ENCODE measurements at places on chromosomes 12 and 14.

DNA sequence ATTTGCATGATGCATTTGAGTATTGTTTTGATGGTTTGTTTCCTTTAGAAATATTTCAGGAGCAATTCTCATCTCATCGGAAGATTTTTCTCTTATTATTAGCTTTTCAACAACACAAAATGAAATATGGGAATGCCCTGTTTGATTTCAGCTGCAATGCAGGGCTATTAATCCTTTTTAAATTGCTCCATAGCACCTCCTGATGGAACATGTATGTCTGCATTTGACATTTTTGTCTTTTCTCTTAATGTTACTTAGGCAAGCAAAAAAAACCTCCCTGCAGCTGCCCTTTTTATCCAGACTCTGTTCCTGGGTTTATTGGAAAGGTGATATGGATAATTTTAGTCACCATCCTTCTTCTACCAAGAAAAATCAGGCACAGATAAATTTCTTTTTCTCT, 895.8 kb downstream of the RPS29 start:
- no peak for DNase-seq

DNA sequence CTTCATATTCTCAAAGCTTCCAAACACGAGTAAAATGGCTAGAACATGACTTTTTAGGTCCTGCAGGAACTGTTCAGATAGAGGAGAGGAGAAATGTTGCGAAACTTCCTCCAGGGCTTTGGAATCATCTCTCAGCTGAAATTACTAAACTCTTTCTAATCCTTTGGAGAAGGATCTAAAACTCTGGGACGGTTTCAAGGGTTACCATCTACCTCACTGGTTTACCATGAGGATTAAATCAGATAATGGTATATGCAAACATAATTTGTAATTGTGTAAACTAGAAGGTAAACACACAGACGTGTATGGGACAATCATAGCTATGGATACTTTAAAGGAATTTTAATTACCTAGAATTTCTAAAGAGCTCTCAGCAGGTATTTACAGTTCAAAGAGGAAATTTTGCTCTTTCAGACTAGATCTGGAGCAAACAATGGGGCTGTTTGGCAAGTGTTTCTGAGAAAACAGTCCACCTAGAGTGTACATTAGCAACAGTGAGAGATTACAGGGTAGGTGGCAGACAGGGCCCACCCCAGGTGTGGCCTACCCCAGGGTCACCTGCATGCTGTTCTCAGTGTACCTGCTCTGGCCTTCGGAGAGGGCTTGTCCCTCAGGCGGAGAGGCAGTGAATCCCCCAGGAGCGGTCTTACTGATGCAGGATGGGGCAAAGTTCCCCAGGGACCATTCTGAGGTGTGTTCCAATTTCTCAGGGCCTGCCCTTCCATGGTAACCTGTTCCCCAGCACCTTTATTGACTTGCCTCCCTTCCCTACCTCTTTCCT, 124.7 kb upstream of the MAX start:
- no peak for DNase-seq

GRCh38 chr12:87082756-87083155, 826.6 kb upstream of the MGAT4C start:
- no peak for DNase-seq

DNA sequence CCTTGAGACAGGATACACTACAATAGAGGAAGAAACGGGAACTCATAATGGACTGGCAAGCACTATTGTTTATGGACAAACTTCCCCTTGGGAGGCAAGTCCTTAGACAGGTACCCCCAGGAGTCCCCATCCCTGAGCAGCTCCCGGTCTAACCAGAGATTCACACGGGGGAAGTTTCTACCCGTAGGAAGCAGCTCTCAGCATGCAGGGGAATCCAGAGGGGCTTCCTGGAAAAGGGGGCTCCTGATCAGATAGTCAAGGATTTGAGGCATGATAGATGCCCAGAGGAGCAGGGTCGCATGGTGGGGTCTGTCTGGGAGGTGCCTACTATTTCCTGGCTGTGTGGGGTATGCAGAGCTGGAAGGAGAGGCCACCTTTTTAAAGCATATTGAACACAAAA, 282.4 kb upstream of the RTL1 start:
- DNase-seq = no peak

DNA sequence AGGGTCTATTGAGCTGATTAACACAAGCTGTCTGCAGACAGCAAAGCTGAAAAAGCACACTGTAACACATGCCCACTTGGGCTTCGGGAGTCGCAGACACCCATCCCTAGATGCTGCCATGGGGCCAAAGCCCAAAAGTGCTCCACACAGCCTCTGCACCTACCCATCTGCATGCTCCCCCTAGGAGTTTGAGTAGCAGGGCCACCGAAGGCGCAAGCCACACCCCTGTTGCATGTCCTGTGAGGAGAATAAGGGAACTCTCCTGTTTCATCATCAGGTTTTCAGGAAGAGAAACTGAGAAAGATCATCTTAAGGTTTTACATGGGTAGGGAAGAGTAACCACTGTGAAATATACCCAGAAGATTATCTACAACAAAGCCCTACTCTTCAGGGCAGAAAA, 5.6 kb upstream of the ST8SIA1 start:
- no peak for DNase-seq

DNA sequence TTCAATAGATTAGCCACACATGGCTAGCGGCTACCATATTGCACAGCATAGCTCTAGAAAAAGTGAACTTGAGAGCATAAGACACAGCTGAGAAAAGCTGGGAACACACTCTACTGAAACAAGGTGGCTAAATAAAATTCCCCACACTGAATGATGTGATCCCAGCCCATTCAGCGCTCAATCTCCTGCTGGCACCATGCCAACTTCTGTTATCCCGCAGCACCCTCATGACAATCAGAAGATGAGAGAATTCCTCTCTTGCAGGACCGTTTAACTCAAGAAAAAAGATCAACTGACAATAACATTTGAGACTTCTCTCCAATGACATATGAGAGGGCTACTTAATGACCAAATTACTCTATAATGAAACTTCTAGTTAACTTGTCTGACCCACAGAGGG, 115.4 kb downstream of the ADAMTS20 start:
- no peak for DNase-seq

DNA sequence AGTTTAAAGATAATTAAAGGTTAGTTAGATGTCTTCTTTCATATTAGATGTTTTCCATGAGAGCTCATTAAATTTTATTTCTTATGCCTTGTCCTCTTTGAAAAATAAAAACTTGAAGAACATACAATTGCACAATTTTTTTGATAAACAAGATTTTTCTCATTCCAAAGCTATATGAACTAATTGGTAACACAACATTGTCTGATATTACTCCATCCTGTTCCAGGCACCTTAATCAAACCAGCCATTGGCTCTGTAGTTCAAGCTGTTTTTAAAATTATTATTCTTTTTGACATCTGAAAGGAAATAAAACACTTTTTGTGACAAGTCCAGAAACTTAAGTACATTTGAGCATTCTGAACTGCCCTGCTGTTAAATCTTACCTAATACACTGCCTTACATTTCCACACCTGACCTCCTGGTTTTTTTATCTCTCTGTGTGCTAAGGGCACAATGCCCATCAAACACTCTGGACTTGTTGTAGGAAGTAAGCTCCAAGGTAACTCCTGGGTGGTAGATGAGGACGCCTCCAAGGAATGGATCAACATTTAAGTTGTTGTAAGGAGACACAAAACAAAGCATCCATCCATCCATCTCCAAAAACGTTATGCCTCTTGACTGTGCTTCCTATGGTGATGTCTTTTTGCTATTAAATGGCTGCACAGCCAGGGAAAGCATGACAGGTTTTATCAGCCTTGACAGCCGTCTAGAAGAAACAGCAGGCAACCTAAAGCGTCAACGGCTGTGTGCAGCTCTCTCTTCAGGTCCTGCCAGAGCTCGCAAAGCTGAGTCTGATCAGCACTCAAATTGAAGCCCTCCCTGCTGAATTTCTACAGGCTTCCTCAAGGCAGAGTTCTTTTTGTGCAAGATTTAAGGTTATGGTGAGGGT, 449.9 kb upstream of the FLRT2 start:
- no peak for DNase-seq

Measured in GM19239 (cell line).